ENCODE measurements at places on chromosomes 5 and 9. TPM values are rescaled to one million over a fixed set of nuclear protein-coding genes. Genes with fewer than 3 reads are reported as not detected.
A peak's percentile ranks its signal among the peaks of the same experiment; 100 is the strongest.

The IFNA13 gene
- polyA plus RNA-seq = not detected

GRCh38 chr9:107363516-107364152 lies 80.6 kb downstream of the RAD23B start:
- no peak for DNase-seq

The C7 gene
- 75.8 TPM for polyA plus RNA-seq

GRCh38 chr9:108751369-108751768 lies 104.4 kb downstream of the ACTL7B start:
- DNase-seq = no peak

DNA sequence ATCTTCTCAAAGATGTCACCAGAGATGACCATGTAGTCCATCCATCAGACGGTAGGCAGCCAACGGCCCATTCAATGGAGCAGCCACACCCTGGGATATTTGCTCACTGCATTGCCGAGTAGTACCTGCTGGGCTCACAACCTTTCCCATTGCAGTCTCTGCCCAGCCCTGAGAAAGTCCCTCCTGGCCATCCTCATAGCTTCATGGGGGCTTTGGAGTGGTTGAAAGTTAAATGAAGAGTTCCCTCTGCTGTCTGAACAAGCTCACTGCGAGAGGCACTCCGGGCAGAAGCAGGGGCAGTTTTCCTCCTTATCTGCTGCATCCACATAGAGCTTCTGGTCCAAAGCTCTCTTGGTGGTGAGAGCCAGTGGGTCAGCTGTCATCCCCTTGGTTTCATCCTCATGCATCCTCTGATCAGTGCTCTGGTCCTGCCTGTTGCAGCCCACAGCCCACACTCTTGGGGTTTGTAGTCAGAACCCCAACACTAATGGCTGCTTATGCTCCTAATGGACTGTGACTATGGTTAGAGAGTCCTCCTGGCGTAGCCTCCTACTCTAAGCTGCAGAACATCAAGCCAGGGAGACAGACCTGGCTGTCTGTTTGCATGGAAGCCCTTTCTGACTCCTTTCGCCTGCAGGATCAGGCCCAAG lies 23.3 kb downstream of the TNFSF8 start:
- peak; percentile 59 for DNase-seq

Measured in lung (tissue), 17 donors.